Stimulated activated CD4-positive, alpha-beta T cell treated with anti-CD3 and anti-CD28 coated beads, Interleukin-12 subunit alpha, Interleukin-12 subunit beta, amount 100 ng/mL, for 24 hours (primary cell): ENCODE measurements at places on chromosomes 7 and 10.

- DNase-seq: no peak
Observed at GRCh38 chr10:36636879-36637278, 488.5 kb upstream of the ANKRD30A start.

GRCh38 chr10:71773221-71773971 lies at the start of gene VSIR:
Gene VSIR (minus strand): TSS chr10:71773520. CDS start chr10:71773439, 81 bp downstream.
- DNase-seq: peak; percentile 90

DNA sequence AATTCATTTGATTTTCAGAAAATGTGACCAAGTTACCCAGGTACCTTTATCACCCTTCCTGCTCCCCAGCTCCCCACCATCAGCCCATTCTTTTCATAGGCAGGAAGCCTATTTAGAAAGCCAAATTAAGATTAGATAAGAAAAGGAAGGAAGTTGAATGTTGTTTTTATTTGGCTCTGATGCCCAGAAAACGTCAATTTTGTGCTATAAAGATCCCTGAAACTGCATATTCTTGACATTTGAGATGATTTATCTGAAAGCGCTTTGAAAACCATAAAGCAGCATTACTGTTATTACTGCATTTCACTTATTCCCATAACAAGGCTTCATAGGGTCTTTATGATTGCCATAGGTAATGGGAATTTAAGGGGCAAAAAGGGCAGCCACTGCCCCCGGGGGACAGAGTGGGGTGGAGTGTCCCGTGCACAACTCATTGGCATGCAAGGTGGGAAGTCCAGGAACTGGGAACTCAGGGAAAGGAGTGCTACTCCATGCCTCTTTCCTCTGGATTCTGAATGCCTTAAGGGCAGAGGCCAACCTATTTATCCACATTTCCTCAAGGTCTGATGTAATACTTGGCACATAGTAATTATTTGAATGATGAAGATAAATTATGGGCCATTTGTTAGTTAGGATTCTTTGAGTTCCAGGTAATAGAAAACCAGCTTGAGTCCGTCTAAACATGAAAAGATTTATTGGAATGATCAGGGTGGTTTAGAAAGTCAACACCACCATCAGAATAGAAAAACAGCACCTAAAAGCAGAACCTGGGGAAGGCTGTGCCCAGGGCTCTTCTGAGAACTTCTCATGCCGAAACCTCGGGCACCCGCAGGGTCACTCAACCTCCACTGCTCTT lies 100.6 kb upstream of the ELMO1 start:
- DNase-seq: no peak

- DNase-seq: no peak
Observed at GRCh38 chr7:33053721-33054120, 8.9 kb downstream of the NT5C3A start.

- DNase-seq: no peak
Observed at GRCh38 chr10:62728479-62728878, 76.0 kb upstream of the ADO start.

DNA sequence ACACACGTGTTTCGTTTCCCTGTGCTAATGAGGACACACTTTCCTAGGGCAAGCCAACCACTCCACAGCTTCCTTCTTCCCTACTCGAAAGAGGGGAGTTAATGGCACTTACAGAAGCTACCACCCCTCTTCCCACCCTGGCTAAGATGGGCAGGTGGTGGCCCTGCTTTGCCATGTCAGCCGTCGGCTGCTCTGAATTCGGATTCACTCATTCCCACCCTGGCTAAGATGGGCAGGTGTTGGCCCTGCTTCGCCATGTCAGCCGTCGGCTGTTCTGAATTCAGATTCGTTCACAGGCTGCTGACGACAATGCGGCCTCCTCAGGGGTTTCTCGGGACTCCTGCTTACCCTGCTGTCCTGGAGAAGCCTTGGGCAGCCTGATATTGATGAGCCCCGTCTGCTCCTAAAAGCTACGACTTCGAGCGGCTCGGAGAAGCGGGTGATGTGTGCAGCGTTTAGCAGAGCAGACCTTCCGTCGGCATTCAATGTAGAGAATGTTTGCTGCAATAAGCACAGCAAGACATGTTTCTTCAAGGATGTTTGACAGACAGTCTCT lies 56.2 kb upstream of the PPP2R2D start:
- DNase-seq: no peak

GRCh38 chr7:69062020-69062765 lies 536.1 kb upstream of the AUTS2 start:
- no peak for DNase-seq

GRCh38 chr7:140593672-140593982 lies 47.0 kb downstream of the DENND2A start:
- DNase-seq: no peak

- DNase-seq: no peak
Observed at GRCh38 chr7:12895296-12895695, 207.9 kb downstream of the ARL4A start.

GRCh38 chr7:25244254-25245033 lies 16.2 kb upstream of the NPVF start:
- no peak for DNase-seq

DNA sequence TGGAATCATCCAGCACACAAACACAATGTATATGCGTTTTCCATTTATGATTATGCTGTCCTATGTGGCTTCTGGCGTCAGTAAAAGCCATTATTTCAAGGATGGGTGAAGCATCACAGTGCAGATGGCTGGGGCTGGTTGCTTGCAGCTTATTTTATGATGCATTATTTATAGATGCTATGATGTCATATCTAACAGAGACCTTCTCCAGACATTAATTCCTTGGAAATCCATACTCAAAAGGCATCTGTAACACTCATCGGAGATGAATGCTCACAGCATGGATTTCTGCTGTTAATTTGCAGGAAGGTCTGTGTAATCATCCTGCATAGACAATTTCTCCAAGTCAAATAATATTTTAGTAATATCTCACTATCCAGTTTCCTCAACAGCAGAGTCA lies 7.2 kb downstream of the RGS10 start:
- no peak for DNase-seq

GRCh38 chr7:133941496-133941895 lies 185.6 kb upstream of the LRGUK start:
- DNase-seq: no peak

DNA sequence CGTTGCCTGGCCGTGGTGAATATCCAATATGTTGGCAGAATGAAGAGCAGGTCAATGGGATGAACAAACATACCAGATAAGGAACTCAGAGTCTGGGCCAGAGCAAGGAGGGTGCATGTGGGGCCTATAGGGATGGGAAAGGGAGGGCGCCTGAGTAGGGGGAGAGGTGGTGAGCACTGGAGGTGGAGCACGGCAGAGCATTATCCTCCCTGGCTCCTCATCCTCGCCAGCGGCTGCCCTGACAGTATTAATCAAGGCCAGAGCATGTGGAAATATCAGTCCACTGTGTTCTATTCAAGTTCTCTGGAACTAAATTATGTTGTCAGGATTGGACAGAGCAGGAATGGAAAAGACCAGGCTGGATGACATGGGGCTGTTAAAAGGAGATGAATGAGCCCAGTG lies 254.8 kb upstream of the ZMIZ1 start:
- no peak for DNase-seq

DNA sequence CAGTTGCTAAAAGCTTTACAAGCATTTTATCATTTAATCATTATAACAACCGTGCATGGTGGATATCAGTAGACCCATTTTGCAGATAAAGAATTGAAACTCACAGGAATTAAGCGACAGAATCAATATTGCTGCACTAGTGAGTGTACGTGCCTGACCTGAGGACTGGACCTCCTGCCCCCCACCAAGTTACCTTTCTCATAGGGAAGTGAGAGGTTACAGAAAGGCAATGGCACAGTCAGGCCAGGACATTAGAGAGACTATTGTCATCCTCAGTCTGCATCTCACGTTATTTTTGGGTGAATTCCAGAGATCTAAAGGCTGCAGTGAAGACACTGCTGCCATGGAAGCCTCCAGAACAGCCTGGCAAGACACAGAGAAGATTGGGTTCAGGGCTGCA lies 80.9 kb downstream of the WDFY4 start:
- no peak for DNase-seq

- DNase-seq: no peak
Observed at GRCh38 chr10:100238429-100238828, 9.0 kb upstream of the CHUK start.

- no peak for DNase-seq
Observed at GRCh38 chr7:83469076-83469475, 179.9 kb downstream of the SEMA3E start.

DNA sequence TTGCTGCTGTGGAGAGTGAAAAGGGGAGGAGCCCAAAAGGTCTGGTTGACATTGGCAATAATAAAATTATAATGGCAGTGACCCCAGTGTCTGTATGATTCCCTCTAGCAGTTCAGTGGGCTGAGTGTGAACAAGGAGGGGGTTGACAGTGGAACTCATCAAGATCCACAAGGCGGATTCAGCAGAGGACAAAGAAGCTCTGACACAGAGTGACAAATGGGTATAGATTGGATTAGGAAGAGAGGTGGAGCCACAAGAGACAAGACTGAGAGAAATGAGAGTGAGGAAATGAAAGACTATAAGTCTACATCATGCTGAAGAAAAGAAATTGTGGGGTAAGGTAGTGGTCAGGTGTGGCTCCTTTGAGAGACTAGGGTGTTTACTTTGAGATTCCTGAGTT lies 58.9 kb downstream of the CCDC71L start:
- no peak for DNase-seq

- DNase-seq: no peak
Observed at GRCh38 chr10:91652364-91652763, 19.5 kb upstream of the PPP1R3C start.

DNA sequence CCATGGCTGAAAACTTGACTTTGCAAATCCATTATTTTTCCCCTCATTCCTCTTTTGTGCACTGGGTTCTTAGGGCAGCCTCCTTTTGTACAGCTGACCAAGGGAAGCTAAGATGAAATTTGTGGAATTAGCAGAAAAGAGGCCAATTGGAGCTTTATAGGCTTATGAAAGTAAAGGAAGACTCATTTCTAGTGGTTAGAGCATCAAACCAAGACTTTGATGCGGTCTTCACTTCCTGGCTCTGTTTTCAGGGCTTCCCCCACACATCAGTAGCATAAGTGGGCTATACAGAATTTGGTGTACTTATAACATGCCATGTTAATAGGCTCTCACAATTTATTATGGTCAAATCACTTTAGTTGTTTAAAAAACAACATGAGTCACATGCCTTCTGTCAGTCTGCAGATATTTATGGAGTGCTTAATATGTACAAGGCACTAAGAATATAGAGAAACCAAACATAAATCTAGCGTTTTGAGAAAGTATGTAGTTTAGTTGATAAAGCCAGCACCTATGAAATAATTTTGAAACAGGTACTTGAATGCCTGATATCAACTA lies 5.7 kb downstream of the AUTS2 start:
- no peak for DNase-seq

- no peak for DNase-seq
Observed at GRCh38 chr10:72344932-72345331, 9.8 kb downstream of the DNAJB12 start.

- DNase-seq: no peak
Observed at GRCh38 chr10:78937800-78938694, 130.7 kb upstream of the ZMIZ1 start.

DNA sequence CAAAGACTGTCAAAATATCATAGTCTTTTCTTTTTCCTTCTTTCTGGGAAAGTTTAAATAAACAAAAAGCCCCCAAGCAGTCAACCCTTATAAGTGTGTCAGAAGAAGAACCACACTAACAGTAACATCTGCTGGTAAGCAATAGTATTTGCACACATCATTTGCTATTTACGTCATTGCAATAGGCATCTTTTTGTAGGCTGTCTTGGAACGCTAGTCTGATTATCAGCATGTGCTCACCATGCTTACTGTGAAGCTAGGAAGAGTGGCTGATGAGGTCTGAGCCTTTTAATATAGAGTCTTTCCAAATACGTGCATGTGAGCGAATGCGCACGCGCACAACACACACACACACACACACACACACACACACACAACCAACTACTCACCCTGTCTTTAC lies 599.0 kb upstream of the TPK1 start:
- no peak for DNase-seq

GRCh38 chr10:52950578-52950977 lies 178.0 kb upstream of the MBL2 start:
- no peak for DNase-seq

GRCh38 chr10:106355450-106355849 lies 809.1 kb downstream of the SORCS1 start:
- no peak for DNase-seq

GRCh38 chr10:45063591-45064231 lies 63.0 kb downstream of the ZNF22 start:
- DNase-seq: no peak
